Esophagus squamous epithelium (tissue), 5 donors: ENCODE measurements at places on chromosomes 5 and 9.

GRCh38 chr9:12956261-12956660 lies 181.4 kb downstream of the LURAP1L start:
- DNase-seq = no peak

- DNase-seq = no peak
Measured at GRCh38 chr9:78676623-78677022, 379.7 kb downstream of the PSAT1 start.

GRCh38 chr9:15867988-15868387 lies 315.1 kb downstream of the CCDC171 start:
- no peak for DNase-seq

DNA sequence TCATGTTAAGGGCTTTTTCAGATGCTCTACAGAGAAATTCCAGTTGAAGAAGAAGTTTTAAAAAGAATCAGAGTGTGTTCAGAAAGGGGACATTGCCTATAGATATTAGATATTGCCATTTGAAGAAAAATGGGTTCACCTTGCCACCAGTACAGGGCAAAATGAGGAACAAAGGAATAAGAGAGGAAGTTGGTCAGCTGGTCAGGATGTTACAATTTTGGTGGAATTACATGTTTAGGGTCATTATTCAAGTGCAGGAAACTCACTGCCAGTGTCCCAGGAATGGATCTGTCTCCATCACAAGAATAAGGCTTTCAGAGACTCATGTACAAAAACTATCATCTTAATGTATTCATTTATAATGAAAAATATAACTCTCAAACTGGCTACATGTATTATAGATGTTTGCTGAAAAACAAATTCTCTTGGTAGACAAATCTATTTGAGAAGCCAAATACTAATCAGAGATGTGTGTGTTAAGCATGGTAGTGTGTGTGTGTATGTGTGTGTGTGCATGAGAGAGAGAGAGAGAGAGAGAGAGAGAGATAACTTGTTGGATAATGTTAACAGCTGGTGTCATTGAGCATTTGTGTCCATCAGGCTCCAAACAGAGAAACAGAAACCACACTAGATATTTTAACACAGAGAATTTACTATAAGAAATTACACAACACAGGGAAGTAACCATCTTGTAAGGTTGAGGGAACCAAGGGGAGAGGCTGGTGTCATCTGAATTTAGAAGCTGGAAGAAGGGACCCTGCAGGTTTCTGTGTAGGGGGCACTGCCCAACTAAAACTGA lies 5.0 kb upstream of the C1QTNF3 start:
- no peak for DNase-seq

- DNase-seq = no peak
Measured at GRCh38 chr5:74594137-74595040, 46.1 kb downstream of the ENC1 start.
